ENCODE measurements at places on chromosomes 5 and 9.

GRCh38 chr5:1007221-1007680, 1.4 kb upstream of the NKD2 start:
- DNase-seq = no peak

DNA sequence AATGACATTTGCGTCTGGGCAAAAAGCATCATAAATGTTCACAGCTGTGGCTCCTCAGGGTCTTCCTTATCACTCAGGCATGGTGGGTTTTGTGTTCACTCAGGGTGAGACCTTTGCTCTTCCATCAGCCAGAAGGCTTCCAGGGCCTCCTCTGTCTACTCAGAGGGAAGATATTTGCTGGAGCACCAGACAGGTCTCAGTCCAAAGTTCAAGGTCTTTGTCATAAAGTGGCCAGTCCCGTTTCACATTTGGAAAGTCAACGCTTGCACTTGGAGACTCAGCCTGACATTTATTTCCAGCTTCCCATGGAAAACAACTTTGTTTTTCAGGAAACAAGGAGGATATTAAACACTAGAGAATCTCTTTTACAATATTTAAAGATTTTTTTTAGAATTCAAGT, 12.2 kb upstream of the CARTPT start:
- DNase-seq = no peak

GRCh38 chr9:98187926-98188325, 4.5 kb downstream of the CORO2A start:
- DNase-seq = no peak

DNA sequence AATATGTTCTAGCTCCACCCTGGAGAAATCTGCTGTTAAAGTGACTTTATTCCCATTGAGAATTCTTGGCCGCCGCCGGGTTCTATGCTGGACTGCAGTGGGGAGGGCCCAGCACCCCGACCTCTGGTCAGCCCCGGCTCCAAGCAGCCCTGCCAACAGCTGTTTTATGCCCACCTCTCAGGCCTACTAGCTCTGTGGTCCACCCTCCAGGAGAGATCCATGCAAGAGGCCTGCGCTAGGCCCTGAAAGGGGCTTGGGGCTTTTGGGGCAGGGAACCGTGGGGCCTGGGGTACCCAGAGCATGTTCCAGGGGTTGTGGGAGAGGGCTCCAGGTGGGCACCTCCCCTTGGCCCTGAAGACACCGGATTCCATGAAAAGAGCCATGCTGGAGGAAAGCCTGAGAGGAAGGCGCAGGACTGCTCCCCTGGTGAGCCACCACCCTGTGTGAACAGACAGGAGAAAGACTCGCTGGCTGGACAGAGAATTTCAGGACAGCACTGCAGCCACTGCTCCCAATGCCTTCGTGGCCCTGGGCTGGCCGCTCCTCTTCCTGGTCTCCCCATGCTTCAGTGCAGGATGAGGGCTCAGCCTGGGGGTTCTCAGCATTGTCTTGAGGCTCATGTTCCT, 44.6 kb upstream of the RUFY1 start:
- DNase-seq = no peak

GRCh38 chr5:59039296-59040023, 456.6 kb downstream of the RAB3C start:
- DNase-seq = peak; percentile 87

- DNase-seq = no peak
Observed at GRCh38 chr5:124180299-124180874, 566.1 kb downstream of the ZNF608 start.

DNA sequence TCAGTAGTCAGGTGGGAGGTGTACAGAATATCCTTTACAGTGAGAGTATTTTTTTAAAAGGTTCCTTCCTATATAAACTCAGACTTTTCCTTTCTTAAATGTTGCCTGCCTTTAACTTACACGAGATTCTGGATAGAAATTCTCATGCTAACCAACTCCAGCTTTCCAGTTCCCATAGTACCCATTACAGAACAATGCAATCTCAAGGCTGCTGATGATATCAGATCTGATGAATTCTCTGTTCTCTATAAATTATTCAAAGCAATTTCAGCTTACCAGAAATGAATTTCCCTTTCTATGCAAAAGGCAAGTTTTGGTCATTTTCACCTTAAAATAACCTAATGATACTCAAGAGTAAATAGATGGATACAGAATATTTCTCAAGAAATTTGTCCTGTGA, 90.3 kb downstream of the NUDT12 start:
- no peak for DNase-seq

- no peak for DNase-seq
Observed at GRCh38 chr5:39619168-39619818, 194.5 kb upstream of the DAB2 start.

DNA sequence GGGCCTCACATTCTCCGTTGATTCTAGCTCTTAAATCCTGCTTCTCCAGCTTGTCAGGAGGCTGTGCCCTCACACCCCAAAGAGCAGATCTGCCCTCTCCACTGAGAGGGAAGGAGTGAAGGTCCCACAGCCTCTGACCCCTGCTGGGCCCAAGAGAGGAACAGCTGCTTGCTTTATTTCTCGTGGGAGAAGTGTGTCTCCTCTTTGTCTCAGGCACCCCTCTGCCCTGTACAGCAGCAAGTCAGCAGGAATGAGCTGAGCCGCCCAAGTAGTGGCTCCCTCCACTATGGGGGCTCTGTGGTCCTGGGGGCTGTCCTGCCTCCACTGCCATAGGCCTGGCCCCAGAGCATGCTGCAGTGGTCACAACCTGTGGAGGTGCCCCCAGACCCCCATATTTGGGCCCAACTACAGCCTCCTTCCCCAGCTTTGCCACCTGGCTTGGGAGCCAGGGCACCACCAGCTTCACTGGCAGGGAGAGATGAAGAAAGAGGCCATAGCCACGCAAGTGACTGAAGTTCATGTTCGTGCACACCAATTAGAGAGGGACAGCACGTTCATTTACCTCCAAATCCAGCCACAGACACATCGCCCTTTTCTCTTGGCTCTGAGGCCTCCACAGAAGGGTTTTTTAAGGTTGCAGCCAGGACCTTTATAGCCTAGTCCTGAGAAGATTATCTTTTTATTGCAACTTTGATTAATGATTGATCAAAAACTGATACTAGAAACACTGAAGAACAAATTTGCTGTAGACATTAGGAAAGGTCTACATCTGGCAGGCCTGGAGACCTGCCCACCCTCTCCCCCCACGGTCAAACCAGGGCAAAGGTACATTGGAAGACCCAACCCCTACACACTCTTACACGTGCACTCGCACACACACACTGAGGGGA, 27.5 kb downstream of the IRF1 start:
- no peak for DNase-seq

- no peak for DNase-seq
Observed at GRCh38 chr9:125432715-125433385, 171.2 kb downstream of the GAPVD1 start.

- no peak for DNase-seq
Observed at GRCh38 chr9:137745541-137745991, 126.8 kb downstream of the EHMT1 start.

DNA sequence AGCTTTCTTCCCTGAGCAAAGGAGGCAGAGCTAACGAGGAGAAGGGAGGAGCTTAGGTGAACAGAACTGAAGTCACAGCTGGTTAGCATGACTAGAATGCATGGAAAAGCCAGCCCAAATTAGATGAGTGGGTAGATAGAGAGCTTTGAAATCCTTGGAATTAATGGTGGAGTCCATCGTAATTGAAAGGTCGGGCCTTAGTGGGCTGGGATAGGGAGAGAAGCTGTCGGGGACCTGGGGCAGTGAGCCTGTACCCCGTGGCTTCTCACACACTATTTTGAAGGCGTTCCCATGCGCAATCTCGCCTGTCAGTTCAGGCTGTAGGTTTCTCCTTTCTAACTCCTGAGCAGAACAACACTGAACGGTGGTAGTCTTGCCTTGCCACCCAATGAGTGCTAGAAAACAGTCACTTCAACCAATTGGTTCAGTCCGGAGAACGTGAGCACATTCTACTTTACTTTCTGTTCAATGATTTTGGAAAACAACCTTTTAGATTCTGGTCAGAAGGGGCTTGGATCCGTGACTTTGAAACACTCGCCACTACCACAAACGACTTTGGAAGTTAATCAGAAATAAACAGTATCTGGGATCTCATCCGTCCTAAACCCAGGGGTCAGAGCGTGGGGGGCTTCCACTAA, 655 bp upstream of the RAI14 start:
- DNase-seq = peak; percentile 43

DNA sequence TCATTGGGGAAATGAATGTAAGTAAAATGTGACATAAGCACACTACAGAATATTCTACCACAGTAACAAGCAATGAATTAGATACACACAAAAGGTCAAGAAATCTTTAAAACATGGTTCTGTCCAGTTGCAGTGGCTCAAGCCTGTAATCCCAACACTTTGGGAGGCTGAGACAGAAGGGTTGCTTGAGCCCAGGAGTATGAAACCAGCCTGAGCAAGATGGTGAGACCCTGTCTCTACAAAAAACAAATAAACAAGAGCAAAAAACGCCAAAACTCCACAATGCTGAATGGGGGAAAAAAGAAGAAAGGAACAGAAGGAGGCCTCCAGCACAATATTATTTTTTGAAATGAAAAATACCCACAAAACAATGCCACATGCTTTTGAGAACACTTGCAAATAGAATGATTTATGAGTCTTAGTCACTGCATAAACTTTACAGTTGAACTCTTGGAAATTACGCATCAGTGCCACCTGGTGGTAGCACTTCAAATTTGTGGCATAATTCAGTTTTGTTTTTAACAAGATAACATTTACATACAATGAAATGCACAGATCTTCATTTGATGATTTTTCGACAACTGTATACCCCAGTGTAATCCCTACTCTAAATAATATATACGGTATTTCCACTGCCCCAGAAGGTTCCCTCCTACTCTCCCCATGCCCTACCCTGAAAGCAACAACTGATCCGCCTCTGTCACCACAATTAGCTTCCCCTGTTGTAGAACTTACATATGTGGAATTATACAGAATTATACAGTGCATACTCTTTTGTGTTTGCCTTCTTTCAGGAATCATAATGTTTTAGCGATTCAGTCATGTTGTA, 14.4 kb upstream of the SPINK4 start:
- peak; percentile 81 for DNase-seq

DNA sequence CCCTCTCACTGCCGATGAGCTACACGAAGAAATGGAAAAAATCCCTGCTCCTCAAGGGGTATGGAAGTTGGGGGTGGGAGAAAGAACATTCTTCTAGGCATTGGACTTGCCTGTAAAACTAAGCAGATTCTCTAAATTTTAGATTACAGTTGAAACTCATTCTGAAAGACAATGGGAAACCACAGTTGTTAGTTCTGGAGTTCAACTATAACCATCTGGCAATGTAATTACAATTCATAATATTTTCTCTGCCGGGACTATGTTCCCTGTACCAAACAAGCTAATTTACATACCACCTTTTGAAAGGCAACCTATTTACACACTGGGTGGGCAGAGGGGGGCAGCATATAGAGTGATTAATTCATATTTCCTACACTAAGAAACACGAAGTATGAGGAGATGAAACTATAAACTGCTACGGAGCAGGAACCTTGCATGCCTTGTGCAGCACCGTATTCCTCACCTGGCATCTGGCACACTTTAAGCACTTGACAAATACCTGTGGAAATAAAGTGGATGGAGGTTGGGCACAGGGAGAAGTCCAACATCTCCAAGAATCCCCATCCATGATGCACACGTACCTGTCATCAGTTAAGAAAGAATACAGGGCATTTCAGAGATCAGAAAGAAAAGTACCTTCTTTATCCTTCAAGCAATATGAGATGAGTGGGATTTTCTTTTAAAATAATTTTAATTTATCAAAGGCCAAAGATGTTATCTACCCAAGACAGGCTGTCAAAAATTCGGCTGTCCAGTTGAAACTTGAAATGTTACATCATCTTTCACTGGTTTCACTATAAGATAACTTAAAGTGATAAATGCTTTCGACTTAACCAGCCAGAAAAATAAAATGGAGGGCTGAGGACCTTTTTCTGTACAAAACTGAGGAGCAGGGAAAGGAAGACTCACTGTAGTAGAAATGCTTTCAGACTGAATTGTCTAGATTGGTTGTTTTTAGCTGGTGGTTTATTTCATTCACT, 54.2 kb downstream of the SSBP2 start:
- no peak for DNase-seq

DNA sequence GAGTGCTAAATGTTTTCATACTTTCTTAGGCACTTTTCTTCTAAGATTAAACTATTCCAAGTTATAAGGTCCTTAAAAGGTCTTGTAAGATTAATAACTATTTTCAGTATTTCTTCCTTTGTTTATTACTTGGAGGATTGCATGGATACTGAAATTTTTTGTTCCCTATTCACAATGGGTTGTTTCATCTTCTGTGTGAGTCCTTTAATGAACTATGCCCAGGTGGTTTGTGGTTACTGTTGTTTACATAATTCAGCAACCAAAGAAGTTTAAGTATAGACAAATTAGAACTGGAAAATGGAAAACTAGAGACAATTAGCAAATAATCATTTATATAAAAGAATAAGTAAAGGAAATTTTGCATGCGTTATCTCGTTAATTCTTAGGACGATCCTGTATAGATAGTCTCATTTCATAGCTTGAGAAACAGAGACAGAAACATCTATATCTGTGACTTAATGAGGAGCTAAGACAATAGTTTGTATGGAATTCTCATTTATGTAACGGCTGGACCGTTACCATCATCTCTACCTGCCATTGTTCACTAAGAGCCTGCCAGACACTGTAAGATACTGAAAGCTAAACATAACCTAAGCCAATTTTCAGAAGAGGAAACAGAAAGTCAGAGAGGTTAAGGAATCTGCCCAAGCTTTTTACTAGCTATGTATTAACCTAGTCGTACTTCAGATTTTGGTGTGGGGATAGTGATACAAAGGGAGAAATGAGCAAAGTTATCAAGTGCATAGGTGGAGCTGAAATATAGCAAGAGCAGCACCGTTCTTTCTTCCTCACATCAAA, 148.2 kb downstream of the PAM start:
- no peak for DNase-seq

- DNase-seq = no peak
Observed at GRCh38 chr5:80916676-80917075, 43.5 kb upstream of the RASGRF2 start.

DNA sequence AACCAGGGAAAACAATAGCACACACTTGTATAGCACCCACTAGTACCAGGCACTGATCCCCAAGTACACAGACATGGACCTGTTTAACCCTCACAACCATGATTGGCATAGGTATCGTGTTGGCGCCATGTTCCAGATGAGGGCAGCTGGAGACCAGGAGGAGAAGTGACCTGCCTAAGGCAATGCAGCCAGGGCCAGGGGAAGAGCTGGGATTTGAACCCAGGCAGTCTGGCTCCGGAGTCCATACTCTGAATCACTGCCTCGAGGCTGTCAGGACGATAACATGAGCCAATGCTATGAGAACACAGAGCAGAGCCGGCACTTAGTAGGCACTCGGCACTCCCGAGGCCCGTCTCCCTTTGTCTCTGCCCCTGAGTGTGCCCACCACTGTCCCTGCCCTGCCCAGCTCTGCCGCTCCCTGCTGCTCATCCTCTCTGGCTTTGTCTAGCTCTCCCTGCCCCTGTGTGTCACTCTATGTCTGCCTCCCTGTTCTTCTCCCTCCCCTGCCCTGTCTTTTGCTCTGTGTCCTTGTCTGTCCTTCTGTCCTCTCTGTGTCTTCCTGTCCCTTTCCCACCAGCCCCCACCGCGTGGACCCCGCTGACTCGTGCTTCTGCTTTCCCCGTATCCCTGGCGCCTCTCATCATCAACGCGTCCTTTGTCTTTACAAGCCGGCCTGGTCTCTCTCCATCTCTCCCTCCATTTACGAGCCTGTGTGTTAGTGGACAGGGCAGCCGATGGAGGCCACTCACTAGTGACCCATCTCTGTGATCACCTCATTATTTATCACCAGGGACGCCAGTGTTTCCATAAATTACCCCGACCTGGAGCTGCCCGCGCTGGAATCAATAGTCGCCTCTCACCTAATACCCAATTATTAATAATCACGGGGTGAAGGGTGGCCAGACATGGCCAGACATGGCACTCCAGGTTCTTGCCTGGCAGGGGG, 99.4 kb upstream of the MVB12B start:
- DNase-seq = no peak

All from CD4-positive, alpha-beta T cell treated with Interleukin-17A for 1 hour (primary cell).